Astrocyte (in vitro differentiated cells and primary cell): ENCODE measurements at places on chromosomes 12 and 14. TPM values are rescaled to one million over a fixed set of nuclear protein-coding genes. Genes with fewer than 3 reads are reported as not detected.
A peak's percentile ranks its signal among the peaks of the same experiment; 100 is the strongest.

DNA sequence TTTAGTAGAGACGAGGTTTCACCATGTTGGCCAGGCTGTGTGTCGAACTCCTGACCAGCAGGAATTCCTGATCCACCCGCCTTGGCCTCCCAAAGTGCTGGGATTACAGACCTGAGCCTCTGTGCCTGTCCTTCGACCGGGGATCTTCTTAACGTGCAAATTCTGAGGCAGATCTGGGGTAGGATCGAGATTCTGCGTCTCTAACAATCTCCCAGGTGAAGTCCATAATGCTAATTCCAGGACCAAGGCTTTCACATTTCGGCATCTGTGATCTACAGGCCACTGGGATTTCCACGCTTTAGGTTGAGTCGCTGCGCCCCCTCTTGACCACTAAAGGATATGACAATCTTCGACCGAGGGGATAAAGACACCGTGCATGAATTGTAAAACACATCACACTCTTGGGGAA, 24.8 kb downstream of the FOS start:
- DNase-seq, result peak; percentile 31

DNA sequence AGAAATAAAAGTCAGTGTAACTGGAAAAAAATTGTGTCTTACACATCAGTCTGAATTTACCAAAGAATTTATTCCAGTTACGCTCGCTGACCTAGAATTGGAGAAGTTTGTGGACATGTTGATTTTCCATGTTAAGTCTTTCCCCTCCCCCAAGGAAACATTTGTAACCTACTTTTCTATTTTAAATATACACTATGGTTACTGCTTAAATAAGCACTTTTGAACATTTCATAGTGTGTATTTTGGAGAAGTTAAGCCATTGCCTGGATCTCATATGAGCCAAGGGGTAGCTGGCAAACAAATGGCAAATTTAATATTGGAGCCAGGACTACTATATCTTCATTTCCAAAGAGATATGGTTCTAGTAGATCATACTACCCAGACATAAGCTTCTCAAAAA, 42.9 kb upstream of the NT5DC3 start:
- no peak for DNase-seq

DNA sequence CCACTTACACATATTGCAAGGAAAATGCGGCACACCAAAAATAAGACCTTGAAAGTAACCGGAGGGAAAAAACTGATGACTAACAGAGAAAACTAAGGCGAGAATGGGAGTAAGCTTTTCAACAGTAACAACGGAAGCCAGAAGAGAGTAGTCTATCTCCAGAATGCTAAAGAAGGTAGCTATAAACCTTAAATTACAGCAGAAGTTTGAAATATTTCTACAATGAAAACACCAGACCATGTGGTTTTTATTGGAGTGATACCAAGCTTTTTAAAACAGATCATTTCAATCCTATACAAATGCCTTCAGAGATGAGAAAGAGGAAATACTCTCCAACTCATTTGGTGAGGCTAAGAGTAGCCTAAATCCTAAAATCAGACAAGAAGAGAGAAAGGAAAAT, 209.5 kb downstream of the ANO6 start:
- DNase-seq, result peak; percentile 82

- no peak for DNase-seq
Measured at GRCh38 chr12:64691795-64692583, 67.2 kb downstream of the GNS start.

GRCh38 chr14:45070215-45070614, 13.7 kb upstream of the PRPF39 start:
- DNase-seq, result peak; percentile 6

- DNase-seq, result no peak
Measured at GRCh38 chr14:42323426-42323825, 716.8 kb downstream of the LRFN5 start.

DNA sequence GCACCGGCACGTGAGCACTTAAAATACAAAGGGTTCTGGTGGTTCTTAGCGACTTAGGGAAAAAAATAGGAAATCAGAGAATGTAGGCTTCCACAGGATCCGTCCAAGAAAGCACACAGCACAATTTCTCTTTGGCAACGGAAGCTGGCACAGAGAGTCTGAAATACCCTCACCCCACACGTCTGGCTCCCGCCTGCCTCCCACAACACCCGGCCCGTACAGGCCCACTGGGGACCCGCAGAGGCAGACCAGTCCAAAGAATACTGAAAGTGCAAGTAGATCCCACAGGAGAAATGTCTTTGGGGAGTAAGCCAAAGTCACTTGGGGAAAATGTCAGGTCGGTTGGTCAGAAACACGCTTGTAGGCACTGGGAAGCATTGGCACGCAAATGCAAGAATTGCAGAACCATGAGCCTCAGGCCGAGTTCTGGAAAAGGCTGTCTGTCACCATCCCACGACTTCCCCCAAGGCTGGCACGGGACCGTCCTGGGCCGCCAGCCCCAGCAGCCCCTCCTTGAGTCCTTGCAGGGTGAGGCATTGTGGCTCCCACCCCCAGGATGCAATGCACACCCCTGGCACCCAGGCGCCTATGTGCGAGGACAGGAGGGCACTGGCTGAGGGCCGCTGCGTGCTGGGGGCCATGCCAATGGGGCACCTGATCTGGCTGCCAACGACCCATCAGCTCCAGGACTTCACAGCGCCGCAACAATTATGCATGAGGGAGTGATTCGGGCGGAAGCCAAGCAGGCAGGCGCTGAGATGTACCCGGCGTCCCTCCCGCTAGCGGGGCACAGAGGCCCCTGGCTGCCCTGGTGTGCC, 29.7 kb downstream of the CHGA start:
- no peak for DNase-seq

- no peak for DNase-seq
Measured at GRCh38 chr14:103719751-103720150, 4.1 kb downstream of the ZFYVE21 start.

DNA sequence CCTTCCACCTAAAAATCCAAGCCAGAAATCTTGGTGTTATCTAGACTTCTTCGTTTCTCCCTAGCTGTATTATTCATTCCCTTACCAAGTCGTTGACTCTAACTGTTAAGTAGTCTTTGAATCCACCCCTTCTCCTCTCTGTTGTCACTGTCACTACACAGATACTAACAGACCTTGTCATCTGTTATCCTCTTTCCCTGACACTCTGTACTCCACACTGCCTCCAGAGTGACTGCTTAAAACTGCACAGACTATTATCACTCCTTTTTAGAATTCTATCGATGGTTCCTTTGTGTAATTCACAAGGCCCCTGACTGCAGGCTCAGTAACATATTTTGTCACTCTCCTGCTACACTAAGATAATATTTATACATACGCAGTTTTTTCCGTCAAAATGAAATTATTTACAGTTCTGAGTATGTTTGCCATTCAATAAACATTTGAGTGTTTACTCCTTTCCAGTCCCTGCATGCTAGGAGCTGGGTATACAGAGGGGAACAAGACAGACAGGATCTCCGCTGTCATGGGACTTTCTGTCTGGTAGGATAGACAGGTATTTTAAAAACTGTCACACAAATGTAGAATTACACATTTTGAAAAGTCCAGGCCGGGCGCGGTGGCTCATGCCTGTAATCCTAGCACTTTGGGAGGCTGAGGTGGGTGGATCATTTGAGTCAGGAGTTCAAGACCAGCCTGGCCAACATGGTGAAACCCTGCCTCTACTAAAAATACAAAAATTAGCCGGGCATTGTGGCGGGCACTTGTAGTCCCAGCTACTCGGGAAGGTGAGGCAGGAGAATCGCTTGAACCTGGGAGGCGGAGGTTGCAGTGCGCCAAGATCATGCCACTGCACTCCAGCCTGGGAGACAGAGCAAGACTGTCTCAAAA, 3.8 kb downstream of the MARS1 start:
- DNase-seq, result no peak

DNA sequence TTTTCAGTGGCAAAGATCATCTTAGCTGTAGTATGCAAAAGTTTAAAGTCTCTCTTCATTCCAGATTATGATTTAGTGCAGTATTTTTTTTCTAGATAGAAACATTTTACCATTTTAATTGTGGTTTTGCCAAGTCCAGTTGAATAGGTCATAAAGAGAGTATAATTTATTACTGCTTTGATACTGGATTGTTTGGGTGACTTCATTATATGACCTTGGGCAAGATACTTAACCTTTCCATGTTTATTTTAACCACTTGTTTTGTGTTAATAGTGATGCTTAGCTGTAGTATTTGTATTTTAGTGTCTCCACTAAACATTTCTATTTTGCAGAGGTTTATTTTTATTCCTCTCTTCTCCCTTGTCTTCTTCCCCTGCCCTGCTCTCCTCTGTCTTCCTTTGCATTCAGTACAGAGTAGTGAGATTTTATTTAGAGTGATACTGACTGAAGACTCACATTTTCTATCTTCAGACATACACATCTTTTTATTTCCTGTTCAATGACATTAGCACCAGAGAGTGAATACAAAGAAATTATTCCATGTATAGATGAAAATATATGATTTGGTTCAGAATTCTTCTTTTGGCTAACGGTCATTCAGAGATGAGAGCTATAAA, 215.2 kb downstream of the ERC1 start:
- no peak for DNase-seq

DNA sequence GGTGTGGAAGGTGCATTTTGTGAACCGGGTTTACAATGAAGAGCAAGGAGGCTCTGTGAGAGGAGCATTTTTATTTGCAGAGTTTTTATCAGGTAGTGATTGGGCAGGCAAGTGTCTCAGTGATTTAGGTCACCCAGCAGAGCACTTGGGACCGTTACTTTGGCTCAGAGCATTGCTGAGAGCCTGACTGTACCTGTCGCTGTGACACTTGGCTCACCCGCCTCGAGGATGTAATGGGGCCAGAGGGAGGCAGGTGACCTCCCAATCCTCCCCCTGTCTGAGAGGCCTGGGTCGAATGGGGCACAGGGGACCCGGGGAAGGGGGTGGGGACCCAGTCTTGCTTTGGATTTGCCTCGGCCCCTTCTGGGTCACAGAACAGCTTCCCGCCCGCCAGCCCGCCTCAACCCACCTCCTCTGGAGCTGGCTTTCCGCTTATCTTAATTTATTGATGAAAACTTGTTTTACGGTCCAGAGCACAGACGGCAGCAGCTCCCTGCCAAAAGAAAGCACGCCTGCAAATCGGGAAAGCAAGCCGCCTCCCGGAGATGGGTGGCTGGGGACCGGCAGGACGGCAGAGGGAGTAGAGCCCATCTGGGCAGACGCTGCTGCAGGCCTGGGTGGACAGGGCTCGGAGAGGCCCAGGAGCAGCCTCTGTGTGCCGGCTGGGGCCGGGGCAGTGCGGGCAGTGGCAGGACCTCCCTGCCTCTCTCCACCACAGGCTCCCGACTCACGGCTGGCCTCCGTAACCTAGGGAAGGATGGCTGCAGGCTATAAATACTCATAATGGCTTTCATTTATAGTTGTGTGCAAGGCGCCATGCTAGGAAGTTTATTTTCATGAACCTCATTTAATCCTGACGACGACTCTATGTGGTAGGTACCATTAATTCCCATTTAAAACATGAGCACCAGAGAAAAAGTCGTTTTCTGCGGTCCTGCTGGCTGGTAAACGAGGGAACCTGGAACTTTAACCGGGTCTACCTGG, 187.1 kb downstream of the TSPAN9 start:
- DNase-seq, result no peak

- peak; percentile 12 for DNase-seq
Measured at GRCh38 chr12:25293653-25294052, 42.9 kb upstream of the KRAS start.

GRCh38 chr14:69685218-69685616, 73.8 kb downstream of the SUSD6 start:
- peak; percentile 51 for DNase-seq

GRCh38 chr14:71117839-71118743, 210.8 kb downstream of the PCNX1 start:
- peak; percentile 87 for DNase-seq

GRCh38 chr14:97705976-97706375, 908.8 kb downstream of the VRK1 start:
- no peak for DNase-seq

- peak; percentile 32 for DNase-seq
Measured at GRCh38 chr12:32843528-32844095, 53.0 kb downstream of the PKP2 start.

GRCh38 chr12:66742508-66743367, 63.9 kb upstream of the GRIP1 start:
- no peak for DNase-seq

- DNase-seq, result no peak
Measured at GRCh38 chr14:104925214-104925854, 655 bp downstream of the PLD4 start.

DNA sequence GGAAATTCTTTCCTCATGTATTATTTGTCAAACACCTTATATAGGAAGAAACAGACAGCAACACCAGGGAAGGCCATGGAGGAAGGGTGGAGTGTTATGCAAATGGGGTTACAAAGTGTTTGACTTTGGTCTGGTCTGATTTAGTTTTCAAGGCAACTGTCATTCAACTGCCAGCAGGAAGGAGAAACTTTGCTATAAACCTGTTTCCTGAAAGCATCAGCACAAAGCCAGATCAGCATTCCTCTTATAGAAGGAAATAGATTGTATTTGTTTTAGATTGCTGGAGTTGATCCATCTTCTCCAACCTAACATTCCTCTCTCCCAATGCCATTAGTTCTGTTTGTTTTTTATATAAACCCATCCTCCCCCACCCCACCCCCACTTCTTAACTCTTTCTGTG, 65.7 kb downstream of the STAB2 start:
- DNase-seq, result no peak

DNA sequence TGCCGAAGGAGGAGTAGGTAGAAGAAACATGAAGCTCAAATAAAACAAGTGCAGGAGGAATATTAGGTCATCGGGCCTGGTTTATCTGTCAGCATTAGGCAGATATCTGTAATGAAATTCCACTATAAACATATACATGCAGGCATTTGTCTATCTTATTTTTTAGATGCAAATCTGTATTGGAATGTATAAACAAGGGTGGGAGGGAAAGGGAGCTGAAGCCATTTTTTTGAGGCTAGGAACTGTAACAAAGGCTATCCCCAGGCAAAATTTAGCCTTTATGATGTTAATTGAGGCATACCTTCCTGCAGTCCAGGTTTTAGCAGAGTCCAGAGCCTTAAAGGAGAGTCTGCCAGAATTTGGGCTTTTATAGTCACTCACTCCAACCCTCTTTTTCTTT, 72.5 kb downstream of the PHLDA1 start:
- no peak for DNase-seq

DNA sequence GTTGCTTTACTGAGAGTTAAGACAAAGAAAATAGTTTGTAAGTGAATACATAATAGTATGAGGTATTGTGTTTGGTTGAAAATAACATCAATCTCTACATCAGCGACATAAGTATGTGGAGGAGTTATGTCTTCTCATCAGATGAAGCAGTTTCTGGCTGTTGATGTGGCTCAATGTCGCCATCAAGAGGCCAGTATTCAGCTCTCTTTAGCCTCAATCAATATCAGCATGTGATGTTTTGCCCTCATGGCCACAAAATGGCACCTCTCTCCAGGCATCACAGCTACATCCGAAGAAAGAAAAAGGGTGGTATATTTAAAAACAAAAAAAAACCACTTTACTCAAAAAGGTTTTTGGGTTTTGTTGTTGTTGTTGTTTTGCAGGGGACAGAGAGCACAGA, 302.3 kb upstream of the TMEM132C start:
- DNase-seq, result peak; percentile 16

The CCDC175 gene
- total RNA-seq, result not detected in 2 replicates

The PZP gene
- total RNA-seq, result not detected in 2 replicates

The RNASE9 gene
- total RNA-seq, result not detected in 2 replicates

The SMCO3 gene
- 0.57 and 0.84 TPM in 2 replicates for total RNA-seq

The DEGS2 gene
- total RNA-seq, result 0.07 TPM in 1 of 2 replicates, not detected in the other

The ZDHHC22 gene
- total RNA-seq, result 0.50 and 0.52 TPM in 2 replicates

The KRT7 gene
- total RNA-seq, result 97.6 and 149 TPM in 2 replicates
